Cerebellar nuclear complex (tissue), 1 donor: ENCODE measurements at places on chromosomes 4 and X.

DNA sequence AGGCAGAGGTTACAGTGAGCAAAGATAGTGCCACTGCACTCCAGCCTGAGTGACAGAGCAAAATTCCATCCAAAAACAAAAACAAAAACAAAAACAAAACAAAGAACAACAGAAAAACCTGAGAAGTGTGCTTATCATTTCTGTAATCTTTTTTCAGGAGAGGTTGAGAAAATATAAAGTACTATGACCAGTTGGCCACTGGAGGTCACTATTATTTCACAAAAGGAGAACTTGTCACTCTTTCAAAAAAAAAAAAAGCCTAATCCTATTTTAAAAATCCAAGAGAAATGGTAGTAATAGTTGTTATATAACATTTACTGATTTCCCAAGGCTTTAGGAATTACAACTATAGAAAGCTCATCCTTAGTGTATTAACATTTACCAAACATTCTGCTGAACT, 24.9 kb upstream of the RNF150 start:
- peak; percentile 7 for DNase-seq

GRCh38 chr4:140152013-140152703, 1.8 kb downstream of the MAML3 start:
- no peak for DNase-seq

GRCh38 chrX:39456894-39457604, 640.7 kb downstream of the BCOR start:
- no peak for DNase-seq

GRCh38 chr4:163395758-163396157, 52.1 kb downstream of the NPY5R start:
- no peak for DNase-seq

- no peak for DNase-seq
Measured at GRCh38 chr4:6282314-6282771, 12.7 kb downstream of the WFS1 start.

DNA sequence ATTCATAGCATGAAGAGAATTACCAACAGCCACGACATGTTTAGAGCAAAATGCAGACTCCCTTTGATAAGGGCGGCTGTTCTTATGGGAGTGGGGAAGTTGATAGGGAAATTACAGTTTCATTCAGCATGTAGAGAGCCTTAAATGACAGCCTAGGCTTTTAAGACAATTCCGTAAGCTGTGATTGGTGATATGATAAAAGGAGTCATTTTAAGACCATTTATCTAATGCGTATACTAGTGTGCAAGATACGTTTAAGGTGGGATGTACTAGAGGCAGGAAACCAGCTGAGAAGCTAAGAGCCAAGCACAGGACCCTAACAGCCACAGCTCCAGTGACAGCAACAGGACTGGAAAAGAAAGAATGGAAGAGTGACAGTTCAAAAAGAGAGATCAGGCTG, 102.2 kb upstream of the ZFP42 start:
- no peak for DNase-seq

DNA sequence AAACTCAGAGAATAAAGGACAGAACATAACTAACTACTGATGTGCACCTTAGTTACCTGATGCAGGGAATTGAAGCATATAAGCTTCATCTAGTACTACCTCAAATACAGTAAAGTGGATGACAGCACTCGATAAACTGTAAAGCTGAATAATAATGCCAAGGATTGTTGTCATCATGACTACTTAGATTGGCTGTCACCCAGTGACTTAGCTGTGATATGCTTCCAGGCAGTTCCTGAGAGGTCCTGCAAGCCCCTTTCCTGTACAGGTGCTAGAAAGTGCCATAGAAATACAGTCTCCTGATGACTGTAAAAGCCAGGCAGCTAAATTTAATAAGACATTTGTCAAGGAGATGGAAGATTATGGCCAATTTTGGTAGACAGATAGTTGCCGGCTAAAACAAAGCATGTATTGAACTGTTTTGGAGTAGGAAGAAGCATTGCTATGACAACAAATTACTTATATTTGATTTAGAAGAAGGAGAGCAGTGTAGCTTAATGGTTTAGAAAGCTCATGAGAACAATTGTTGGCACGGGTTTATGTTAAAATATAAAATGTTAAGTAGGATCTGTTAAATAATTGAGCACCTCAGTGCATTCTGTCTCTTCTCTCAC, 29.7 kb downstream of the TMEM164 start:
- DNase-seq = no peak

DNA sequence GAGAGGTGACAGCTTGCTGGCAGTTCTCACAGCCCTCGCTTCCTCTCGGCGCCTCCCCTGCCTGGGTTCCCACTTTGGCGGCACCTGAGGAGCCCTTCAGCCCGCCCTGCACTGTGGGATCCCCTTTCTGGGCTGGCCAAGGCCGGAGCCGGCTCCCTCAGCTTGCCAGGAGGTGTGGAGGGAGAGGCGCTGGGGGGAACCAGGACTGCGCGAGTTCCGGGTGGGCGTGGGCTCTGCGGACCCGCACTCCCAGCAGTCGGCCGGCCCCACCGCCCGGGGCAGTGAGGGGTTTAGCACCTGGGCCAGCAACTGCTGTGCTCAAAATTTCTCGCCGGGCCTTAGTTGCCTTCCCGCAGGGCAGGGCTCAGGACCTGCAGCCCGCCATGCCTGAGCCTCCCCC, 47.0 kb upstream of the PTPN13 start:
- DNase-seq = no peak

- no peak for DNase-seq
Measured at GRCh38 chr4:103497692-103498091, 222.1 kb downstream of the TACR3 start.

DNA sequence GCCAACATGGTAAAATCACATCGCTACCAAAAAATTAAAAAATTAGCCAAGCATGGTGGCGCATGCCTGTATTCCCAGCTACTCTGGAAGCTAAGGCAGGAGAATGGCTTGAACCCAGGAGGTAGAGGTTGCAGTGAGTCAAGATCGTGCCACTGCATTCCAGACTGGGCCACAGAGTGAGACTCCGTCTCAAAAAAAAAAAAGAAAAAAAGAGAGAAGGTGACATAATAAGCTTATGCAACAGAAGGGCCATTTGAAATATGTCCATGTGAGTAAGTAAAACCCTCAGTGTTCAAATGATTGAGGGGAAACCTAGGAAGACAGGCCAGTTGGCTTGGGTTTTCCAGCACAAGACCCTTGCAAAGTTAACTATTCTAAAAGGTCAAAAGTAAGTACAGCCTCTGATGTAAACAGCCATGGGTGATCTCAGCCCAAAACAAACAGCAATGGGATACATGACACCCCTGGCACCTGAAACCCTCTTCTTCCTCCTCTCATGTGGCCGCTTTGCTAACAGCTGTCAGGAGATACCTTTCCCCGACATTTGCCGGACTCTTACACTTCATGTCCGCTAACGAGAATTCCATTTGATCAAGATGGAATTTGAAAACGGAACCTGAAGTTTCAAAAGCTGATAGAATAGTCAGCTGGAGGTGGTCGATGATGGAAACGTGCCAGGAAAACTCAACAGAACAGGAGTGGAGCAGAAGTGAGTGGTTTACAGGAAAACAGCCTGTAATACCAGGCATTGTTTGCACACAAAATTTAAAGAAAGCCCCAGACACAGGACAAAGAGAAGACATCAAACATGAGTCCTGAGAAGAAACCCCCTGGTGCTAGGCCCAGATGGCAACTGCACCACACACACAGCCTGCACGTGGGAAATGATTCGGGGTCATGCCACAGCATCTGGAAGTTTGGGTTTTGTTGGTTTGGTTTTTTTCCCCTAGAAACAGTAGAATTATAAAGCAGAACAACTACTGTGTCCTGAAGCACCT, 93.0 kb upstream of the STS start:
- DNase-seq = no peak

DNA sequence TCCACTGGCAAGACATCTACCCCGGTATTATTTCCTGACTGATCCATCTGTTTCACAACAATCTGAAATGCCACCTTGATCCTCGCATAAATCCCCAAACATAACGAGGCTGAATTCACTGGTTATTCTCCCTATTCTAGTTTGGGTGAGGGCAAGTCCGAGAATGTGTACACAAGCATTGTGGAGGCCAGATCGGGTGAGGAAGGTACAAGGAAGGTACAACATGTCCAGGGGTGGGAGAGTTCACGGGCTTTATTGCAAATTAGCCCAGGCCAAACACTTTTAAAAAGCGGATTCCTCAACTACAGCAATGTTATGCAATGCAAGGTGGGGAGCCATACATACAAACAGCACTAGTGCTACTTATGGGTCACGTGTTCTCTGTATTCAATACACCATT, 82.0 kb upstream of the STS start:
- no peak for DNase-seq

DNA sequence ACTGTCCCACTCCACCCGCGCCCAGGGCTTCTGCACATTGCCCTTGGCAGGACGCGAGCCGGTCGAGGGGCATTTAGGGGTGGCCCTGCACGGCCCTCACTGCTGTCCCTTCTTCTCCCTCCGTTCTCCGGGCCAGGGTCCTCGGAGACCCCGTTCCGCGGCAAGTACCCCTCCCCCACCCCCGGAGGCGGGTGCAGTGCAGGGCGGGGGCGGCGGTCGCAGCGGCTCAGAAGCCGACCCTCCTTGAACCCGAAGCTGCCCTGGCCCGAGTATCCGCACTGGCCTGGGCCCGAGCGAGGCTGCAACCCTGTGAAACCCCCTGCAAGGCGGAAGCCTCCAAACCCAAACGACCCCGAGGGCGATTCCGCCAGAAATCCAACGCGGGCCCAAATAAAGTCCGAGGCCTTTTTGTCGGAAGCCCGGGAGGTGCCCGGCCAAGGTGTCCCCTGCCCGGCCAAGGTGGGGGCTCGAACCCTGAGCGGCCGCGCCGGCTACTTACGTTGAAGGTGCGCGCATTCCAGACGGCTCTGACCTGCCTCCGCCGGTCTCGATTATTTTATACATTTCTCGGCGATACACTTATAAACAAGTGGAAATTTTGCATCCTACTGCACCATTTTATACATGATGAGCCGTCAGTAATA, 53.1 kb upstream of the TMEM33 start:
- no peak for DNase-seq

DNA sequence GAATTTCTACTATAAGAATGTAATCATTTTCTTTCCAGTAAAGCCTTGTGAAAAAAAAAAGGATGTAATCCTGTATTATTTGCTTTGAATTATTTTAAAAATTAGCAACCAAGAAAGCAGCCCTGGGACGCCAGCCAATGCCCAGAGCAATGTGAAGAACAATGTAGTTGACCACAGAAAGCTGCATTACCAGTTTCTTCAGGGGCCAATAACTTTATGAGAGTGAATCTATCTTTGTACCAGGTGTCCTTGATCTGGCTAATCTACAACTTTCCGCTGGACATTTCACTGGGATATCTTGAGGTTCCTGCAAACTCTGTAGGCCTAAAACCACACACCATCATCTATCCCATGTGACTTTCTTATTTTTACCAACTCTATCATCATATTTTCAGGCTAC, 7.6 kb upstream of the KLHL2 start:
- no peak for DNase-seq

GRCh38 chr4:67556436-67556835, 2.1 kb upstream of the STAP1 start:
- DNase-seq = no peak

- DNase-seq = no peak
Measured at GRCh38 chr4:103076747-103077347, at the start of gene SLC9B2. Gene SLC9B2, minus strand, starts transcription at chr4:103076761. Its CDS starts 9,211 bp downstream, at chr4:103067550.

GRCh38 chrX:56066016-56066415, 166.1 kb upstream of the KLF8 start:
- DNase-seq = no peak

DNA sequence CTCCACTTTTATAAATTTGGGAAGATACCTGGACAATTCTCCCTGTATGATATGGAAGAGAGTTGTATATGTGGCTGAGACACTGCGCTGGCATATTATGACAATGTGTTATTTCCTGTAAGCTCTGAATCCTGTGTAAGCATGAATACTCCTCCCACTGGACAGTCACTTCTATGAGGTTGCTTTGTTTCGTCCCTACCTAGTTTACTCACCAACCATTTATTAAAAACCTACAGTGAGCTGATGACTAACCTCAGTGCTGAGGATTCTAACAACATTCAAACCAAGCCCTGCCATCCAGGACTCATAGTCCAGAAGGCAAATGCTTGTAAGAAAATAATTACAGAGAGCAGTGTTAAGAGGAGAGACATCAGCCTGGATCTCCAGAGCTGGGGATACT, 1632.9 kb upstream of the TENM3 start:
- DNase-seq = no peak

DNA sequence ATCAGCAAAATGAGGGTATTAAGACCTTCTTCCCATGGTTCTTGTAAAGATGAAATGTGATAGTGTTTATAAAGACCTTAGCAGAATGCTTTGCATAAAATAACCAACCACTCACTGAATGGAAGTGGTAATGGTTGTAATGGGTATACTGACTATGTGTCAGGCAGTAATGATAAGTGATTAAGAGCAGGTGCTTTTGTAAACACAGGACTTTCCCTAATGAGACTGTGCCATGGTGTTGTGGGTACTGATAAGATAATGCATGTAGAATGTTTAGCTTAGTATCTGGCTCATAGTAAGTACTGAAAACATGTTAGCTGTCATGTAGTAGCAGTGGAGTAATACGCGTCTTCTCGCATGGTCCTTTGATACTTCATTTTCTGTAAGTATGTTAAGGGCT, 6.9 kb downstream of the LSM6 start:
- DNase-seq = no peak

GRCh38 chr4:127352220-127353113, 280.3 kb upstream of the INTU start:
- no peak for DNase-seq

DNA sequence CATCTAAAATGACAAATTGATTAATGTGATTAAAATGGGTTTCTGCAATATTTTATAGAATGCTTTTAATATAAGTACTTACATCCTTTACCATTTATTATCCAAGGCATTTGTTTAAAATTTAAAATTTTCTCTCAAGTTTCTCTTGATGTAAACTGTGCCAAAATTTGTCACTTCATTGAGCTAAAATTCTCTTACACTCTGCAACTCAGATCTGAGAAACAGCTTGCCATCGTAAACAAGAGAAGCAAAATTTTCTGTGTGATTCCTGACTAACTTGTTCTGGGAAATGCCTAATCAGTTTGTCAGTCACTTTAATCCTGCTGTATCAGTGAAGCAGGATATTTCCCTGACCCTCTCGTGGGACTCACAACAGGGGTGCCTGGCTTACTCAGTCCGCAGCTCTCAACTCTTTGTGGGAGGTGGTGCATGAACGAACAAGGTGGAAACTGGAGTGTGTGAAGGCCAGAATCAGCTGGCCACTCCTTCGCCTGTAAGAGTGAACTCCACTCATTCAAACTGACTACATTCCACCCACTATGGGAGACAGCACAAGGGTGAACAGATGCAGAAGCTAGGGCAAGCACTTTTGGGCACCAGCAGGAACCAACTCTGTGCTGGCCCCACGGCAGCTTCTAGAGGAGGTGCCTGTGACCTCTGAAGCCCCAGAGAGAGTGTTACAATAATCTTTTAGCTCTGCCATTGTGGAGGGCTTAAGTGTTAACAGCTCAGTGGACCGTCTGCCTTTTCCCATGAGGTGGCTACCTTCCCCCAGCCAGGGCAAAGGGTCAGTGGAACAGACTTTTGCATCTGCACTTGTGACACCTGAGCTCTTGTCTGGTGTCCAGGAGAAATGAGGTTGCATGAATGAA, 349.4 kb downstream of the FAT4 start:
- DNase-seq = no peak
